Stimulated activated CD4-positive, alpha-beta T cell treated with anti-CD3 and anti-CD28 coated beads, Interleukin-12 subunit alpha, Interleukin-12 subunit beta, amount 100 ng/mL, for 48 hours (primary cell): ENCODE measurements at places on chromosomes 2 and 18.

DNA sequence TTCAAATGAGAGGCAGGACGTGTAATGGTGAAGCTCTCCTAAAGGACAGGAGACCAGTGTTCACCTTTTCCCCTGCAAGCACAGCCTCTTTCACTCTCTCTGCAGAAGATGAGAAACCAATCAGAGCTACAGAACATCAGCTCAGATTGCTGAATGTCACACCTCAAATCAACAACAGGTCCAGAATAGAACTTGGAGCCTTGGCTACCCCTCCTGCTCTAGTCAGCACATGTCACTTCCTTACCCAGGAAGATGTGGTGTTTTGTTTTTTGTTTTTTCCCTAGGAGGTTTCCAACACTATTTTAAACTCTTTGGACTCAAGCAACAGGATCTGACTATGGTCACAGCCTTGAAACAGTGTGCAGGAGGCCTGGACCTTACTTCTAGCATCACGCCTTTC is 41.3 kb upstream of the PCBP1 start:
- no peak for DNase-seq

- DNase-seq = no peak
Measured at GRCh38 chr2:219489315-219489714, 9.4 kb upstream of the GMPPA start.

DNA sequence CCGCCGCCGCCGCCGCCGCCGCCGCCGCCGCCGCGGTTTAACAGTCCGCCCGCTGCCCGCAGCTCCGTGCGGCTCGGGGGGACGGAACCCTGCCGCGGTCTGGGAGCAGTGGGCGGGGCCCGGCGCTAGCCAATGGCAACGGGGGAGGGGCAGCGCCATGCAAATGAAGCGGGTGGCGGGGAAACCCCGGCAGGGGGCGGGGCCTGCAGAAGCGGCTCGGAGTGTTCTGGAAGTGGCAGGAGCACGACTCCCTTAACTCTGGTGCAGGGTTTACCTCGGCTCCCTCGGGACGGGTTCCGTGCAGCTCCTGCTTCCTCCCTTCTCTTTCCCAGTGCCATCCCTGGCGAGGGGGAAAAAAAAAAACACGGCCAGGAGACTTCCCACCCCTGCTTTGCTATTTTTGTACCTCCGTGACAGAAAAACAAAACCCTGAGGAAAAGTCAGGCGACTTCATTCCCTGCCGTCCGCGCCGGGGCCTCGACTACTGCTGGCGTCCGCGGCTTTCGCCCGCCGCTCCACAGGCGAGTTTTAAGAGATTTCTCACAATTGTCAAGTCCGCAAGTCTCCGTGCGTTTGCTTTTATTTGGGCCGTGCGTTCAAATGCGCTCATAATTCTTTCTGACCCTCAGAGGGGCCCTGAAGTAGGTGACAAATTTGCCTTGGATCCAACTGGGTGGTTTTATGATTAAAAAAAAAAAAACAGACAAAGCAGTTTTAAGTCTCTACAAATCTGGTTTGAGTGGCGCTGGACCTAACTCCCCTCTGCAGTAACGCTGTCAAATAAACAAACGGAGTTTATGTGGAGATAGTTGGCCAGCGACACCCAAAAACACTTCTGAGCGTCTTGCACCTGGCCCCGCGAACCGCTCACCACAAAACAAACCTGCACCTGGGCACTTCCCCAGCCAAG is at the start of gene KANSL1L:
KANSL1L (minus strand) TSS at position 101 of the 910 bp plus-strand sequence. CDS start 16,827 bp downstream, outside the sequence.
- peak; percentile 96 for DNase-seq

GRCh38 chr2:105324732-105325131 is 4.8 kb downstream of the TGFBRAP1 start:
- DNase-seq = no peak

DNA sequence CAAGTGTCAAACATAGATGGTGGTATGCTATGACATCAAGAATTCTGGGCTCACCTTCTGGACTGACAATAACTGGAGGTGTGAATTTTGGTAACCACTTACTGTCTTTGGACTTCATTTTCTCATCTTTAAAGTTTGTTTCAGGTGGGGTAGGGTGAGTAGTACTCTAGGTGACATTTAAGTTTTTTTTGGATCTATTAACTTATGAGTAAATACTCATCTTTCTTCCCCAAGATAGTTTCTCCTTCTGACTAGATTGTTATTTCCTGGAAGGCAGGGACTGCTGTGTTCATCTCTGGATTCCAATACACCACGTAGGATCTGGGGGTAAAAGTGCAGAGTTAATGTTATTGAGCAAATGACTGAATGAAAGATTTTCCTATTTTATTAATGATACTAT is 55.9 kb downstream of the ICOS start:
- DNase-seq = no peak

DNA sequence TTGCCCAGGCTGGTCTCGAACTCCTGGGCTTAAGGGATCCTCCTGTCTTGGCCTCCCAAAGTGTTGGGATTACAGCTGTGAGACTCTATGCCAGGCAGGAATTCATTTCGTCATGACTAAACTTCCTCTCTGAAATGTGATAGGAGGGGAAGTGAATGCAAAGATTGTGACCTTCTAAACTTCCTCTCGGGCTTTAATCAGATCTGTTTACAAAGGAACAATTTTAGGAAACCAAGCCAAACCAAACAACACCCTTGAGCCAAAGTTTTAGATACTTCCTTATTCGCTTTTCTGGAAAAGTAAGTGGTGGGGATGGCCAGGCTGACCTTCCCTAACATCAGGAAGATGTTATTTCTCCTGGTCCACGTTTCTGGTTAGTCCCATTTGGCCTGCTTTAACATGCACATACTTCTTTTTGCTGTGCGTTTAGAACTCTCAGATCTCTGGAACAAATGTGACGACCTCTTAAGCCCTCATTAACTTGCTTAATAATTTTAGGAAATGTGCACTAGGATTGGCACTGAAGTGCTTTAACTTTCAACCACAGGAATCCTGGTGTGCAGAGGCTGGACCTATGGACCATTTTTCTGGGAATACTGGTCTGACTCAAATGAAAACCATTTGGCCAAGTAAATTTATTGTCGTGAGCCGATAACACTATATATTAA is 33.2 kb upstream of the YES1 start:
- no peak for DNase-seq

- no peak for DNase-seq
Measured at GRCh38 chr2:60991644-60992043, 25.9 kb upstream of the PEX13 start.

DNA sequence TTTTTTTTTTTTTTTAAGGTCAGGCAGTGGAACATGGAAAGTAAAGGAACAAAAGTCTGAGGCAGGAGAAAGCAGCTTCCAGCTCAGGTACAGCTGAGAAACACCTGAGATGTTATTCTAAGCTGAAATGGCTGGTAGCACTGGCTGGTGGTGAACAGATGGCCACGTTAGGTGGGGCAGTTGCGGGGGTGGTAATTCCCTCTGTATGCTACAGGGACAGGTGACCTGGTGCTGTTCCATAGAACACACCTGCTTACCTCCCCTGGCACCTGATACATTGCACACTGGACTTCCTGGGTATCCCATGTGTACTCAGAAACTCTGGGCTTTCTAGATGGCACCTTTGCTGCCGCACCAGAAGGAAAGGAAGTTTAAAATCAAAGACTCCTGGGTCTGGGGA is 333.3 kb downstream of the SLC8A1 start:
- DNase-seq = no peak

- no peak for DNase-seq
Measured at GRCh38 chr2:58429014-58429875, 188.1 kb upstream of the FANCL start.

- no peak for DNase-seq
Measured at GRCh38 chr2:112229348-112229747, 25.5 kb downstream of the ZC3H8 start.

DNA sequence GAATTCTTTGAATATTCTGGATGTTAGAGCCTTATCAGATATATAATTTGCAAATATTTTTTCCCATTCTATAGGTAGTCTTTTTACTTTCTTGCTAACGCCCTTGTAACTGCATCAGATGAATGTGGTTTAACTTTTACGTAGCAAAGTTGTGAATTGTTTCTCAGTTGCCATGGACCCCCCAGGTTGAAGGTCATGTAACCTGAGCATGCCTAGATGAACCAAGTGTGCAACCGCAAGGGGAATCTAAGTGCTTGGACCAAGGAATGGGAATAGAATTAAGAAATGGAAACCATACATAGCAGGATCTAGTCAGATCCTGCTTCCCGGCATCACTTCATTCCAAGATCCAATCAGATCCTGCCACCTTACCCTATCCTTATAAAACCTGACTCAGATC is 65.1 kb upstream of the TNP1 start:
- no peak for DNase-seq

- DNase-seq = no peak
Measured at GRCh38 chr2:70161069-70161534, 29.7 kb downstream of the C2orf42 start.

DNA sequence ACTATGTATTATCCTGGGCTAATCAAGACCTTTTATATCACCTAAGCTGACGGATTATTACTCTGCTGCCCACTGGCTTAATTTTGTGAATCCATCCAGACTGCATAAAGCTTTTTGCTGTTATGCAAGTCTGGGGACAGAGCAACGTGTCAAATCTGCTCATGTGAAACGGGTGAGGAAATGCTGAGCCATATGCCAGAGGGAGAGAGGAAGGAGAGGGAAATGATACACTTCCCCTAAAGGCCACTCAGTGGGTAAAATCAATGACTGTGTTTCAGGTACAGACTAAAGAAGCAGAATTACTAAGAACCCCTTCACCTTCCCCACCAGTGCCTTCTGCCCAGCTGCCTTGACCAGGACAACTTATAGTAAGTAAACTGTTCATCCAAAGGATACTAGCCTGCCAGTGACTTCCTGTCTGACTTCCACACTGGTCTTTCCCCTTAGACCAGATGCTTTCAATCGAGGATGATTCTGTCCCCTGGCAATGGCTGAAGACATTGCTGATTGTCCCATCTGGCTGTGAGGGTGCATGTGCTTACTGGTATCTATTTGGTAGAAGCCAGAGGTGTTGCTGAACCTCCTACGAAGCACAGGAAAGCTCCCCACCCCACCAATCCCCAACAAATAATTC is 43.0 kb downstream of the STAT1 start:
- DNase-seq = no peak

DNA sequence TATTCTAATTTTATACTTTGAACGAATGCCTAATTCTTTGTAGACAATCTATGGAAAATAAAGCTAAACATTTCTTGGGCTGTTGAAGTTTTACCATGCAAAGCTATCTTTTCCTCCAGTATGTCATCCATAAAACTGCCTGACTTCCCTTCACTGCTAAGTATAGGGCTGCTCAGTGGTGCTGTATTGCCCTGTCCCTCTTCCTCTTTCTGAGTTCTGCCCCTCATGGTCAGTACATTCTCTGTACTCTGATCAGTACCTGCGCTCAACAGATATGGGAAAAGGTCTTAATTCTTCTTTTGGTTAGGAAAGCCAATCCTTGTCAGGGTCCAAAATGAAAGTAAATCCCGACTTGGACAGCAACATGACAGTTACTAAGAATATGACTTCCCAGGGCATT is 321.9 kb downstream of the RAD51AP2 start:
- no peak for DNase-seq

- DNase-seq = no peak
Measured at GRCh38 chr2:128416109-128416785, 97.6 kb upstream of the HS6ST1 start.

- no peak for DNase-seq
Measured at GRCh38 chr2:218964041-218964771, 4.7 kb downstream of the CDK5R2 start.

GRCh38 chr2:42835577-42836371 is 43.4 kb upstream of the HAAO start:
- DNase-seq = no peak

- no peak for DNase-seq
Measured at GRCh38 chr18:79476918-79477571, 81.3 kb downstream of the NFATC1 start.

DNA sequence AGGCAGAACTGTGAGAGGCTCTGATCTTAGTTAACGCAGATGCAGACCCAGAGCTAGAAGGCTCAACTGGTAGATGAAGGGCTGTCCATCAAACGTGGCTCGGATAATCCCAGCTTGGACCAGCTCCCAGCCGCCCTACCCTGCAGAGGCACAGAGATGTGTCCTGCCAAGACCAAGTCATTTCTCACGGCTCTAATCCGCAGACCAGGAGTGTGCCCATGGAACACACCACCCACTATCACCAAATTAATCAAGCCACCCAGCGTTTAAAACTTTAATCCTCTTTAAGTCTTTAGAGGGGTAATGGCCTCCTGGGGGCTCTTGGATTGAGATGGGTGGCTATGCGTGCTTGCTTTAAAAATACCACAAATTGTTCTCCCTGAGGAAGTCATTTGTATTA is 17.5 kb downstream of the LYPD1 start:
- DNase-seq = no peak

DNA sequence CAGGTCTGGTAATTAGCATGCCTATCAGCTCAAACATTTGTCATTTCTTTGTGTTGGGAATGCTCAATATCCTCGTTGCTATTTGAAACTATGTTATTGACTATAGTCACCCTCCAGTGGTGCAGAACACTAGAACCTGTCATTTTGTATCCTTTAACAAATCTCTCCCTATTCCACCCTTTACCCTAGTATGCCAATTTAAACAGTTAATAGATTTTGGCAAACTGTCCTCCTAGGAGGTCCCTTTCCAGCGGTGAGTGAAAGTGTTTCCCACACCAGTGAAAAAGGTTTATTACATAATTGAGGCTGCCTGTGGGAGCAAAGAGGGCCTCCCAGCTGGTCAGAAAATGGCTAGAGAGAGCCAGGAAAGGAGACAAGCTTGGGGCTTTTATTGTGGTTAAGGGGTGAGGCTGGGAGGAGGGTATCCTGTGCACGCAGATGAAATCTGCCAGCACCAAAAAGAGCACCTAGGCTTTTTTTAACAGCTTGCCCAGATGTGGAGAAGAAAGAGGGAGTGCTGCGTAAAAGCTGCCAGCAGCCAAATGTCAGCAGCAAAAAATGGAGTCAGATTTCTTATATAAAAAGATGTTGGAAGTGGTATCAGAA is 1.8 kb upstream of the DRC1 start:
- no peak for DNase-seq

DNA sequence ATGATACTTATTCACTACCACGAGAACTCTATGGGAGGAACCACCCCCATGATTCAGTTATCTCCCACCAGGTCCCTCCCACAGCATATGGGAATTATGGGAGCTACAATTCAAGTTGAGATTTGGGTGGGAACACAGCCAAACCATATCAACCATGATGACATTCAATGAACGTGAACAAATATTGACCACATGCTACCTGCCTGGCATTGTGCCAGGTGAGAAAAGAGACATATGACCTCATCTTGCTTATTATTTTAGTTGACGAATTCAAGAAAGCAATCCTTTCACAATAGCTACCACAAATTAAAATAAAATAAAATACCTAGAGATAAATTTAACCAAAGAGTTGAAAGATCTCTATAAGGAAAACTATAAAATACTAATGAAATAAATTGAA is 286.5 kb upstream of the CRIM1 start:
- DNase-seq = no peak
